Left renal cortex interstitium (tissue), 4 donors: ENCODE measurements at places on chromosomes 5 and 9.

GRCh38 chr9:83062651-83063527, at the start of gene RASEF:
RASEF (minus strand) TSS chr9:83063142; CDS start chr9:83062867, 275 bp downstream.
- peak; percentile 53 for DNase-seq

DNA sequence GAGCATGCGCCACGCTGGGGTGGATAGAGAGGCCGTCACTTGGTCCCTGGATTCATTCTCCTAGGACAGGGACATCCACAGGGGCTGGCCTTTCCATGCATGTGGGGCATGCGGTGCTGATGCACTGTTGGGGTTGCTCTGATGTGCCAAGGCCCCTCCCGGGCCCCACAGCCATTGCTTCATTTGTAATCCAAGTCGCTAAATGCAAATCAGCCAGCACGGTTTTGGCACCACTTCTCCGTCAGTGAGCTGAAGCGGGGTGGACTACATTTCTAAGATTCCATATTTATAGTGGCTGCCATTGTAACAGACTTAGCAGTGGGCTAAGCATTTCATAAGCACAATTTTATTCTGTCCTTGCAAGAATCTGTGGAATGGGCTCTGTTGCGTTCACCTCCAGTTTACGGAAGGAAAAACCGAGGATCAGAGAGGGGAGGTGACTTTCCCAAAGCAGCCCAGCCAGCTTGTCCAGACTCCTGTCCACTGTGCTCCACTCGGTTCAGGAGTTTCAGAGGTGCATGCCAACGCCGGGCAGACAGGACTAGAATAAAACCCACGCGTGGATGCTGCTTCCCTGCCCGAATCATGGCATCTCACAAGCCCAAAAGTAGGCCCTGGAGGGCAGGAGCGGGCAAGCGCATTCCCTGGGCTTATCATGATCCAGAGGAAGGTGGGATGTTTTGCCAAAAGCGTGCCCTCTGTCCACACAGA, 102.6 kb upstream of the COL5A1 start:
- DNase-seq: no peak

- no peak for DNase-seq
These were observed 618.3 kb downstream of the NR2F1-AS1 start for GRCh38 chr5:92962752-92963151.

DNA sequence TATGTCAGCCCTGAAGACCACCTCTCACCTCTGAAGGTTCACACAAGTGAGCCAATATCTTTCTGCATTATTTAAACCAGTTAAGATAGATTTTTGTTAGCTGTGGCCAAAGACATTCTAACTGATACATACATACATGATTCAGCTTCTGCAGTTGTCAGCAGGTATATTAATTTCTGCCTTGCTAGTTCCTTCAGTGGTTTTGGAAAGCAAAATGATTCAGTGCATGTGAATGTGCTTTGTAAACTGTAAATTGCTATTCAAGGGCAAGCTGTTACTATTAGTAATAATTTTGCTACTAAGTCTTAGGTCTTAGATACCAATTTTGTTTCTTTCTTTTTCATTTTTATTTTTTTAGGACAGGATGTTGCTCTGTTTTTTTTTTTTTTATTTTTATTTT, 89.2 kb upstream of the ERBIN start:
- DNase-seq: no peak

GRCh38 chr5:10588779-10589447, 25.0 kb downstream of the ANKRD33B start:
- DNase-seq: no peak

DNA sequence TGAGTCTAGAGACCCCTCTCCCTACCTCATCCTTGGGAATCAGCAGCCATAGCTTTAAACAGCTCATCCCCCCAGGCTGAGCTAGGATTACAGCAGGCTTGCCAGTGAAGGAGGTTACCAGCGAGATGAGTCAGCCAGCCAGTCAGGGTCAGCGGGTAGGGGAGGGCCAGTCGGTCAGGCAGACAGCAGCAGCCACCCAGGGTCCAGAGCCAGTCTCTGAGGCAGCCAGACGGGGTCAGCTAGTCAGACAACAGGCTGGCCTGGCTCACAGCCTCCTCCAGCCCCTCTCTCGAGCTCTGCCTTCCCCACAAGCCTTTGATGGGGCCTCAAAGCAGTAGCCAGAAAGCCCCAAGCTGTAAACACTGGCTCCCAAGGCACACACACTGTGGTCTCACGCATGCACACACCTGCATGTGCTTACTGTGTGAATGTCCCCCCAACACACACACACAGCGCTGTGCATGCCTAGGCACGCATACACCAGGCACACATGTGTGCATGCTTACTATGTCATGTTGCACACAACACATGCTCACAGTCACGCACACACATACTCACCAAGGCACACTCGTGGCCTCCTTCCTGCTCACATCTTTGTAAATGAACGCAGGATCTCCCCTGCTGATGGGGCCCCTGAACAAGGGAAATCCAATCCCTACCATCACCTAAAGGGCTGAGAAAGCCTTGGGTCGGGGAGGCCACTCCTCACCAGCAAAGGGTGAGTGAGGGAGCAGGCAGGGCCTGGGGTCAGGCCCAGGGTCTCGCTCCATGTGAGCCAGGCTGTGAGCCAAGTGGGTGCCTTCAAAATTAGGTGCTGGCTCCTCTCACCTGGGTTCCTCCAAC, 28.2 kb upstream of the CPLX2 start:
- DNase-seq: no peak

DNA sequence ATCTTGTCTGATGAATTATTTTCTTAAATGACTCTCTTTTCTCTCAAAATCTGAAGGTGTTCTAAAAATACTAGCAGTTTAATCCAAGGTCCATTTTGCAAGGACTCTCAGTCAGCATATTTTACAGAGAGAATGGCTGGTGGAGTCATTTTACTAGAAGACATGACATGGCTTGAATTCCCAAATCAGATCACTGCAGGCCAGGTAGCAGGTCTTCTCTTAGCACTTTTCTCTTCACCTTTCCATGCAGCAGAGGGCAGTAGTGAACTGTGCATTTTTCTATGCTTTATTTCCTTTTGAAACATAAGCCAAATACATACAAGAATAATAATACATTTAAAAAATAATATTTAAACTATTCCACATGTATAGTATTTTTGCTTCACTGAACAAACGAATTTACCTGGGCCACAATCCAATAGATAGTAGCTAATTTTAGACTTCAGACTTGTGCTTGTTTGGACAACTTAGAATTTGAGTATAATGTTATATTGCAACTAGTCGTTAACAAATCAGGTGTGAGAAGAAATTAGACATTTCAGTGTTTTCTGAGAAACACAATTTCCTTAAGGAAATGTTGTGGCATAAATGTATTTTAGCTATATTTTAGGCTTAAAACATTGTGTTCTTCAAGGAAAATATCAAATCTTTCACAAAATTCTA, 289.4 kb upstream of the DAB2 start:
- DNase-seq: peak; percentile 51
